ENCODE measurements at places on chromosomes 3 and 15. TPM values are rescaled to one million over a fixed set of nuclear protein-coding genes. Genes with fewer than 3 reads are reported as not detected.

Gene CTXND1
- not detected for polyA plus RNA-seq

DNA sequence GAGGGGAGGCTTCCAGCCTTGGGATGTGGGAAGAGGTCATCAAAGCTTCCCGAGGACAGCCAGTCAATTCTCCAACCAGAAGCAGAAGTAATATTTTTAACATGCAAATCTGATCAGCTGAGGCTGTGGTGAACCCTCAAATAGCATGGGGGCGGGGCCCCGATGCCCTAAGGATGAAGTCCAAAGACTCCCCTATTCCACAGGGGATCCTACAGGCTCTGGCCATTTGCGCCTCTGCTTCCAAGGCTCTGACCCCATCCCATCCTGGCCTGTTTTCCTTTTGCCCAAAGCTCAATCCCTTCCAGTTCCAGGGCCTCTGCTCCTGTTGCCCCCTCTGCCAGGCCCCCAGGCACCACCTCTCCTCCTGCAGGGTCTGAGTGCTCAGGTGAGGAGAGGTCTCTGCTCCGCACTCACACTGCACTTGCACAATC, 6.7 kb upstream of the CSK start:
- peak; percentile 60 for DNase-seq

DNA sequence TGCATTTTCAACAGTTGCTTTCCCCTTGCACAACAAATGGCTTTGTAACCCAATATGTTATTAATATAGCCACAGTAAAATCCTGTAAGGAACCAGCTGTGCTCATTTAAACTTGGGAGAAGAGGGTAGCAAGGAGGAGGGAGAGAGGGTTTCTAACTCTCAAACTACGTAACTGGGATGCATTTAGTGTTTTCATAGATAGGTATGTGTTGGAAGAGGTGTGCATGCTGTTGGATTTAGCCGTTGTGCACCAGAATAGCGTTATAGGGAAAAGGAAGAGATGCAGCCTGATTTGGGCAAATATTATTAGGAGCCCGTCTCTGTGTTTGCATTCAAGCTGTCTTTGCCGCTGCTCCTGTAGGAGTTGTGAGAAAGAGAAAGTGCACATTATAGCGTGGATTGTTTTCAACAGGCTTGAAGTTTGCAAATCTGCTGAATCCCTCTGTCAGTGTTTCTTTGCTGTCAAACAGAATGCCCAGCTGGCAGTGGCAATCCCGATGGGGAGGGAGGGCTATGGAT, 39.4 kb downstream of the ARPP21 start:
- no peak for DNase-seq

DNA sequence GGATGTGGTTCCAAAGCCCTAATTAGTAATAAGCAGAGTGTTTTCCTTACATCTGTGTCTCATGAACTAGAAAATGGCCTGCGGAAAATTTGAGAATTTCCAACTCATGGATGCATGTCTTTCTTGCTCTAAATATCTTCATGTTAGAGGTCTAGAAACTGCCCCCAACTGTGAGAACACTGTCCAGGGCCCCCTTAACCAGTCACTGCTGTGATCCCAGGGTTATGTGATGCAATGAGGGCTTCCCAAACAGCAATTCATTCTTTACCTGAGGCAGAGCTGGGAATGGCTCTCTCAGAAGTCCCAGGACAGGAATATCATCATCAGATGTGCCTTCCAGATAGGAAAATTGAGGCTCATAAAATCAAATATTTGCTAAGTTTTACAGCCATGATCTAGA, 8.2 kb downstream of the NPAP1 start:
- no peak for DNase-seq

DNA sequence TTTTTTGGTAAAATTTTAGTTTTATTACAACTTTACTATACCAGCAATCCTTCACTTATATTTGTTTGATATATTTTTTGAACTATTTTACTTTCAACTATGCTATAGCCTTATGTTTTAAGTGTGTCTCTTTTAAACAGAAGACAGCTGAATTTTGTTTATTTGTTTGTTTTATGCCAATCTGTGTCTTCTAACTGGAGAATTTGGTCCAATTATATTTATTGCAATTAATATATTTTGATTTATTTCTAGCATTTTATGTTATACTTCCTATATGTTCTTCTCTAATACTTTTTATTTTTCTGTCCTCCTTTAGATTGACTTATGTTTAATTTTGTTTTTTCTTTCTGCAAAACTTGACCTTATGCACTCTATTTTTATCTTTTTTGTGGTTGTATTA, 4.9 kb upstream of the MME start:
- DNase-seq, result no peak

Gene CX3CR1
- polyA plus RNA-seq, result 1.5 TPM

Gene FBXL2
- not detected for polyA plus RNA-seq

Gene EFHB
- 2.5 TPM for polyA plus RNA-seq

GRCh38 chr3:138082085-138082991, 33.1 kb downstream of the DZIP1L start:
- DNase-seq, result no peak

Gene ATP13A4
- polyA plus RNA-seq, result not detected

DNA sequence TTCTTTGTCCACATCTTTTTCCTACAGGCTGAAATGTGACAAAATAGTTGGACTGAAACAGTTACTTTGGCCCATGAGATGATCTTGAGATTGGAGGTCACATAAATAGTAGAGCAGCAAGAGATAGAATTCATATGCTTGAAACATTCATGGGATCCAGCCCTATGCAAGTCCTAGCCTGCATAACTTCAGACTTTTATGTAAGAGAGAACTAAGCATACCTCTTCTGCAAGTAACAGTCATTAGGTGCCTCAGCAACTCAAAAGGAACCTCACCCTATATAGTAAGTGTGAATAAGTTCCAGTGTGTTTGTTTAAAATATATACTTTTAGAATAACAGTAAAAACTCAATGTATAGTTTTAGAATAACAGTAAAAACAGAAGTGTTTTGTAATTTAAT, 138.0 kb upstream of the P2RY1 start:
- no peak for DNase-seq

GRCh38 chr3:186746008-186746407, 28.8 kb downstream of the KNG1 start:
- DNase-seq, result peak; percentile 1

Gene KCNMB3
- not detected for polyA plus RNA-seq

Gene PRR23E
- polyA plus RNA-seq, result not detected

DNA sequence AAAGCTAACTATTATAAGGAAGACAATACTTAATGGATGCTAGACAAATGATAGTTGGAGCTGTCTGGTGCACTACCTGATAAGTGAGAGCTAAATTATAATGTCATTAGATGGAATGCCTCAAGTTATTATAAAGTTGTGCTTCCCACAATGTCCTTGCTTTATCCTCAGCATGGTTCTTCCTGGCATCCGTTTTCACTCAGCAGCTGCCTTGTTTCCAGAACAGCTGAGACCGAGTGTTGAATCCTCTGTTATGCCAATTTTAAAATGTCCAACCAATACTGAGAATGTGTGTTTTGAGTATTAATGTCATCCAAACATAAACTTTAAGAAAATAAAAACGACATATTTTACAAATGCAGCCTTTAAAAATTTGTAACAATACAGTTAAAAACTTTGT, 286.7 kb upstream of the SOX2 start:
- DNase-seq, result no peak

- DNase-seq, result no peak
Measured at GRCh38 chr3:58326267-58326900, 6.3 kb upstream of the PXK start.

GRCh38 chr3:45055032-45055410, 28.9 kb downstream of the CLEC3B start:
- DNase-seq, result no peak

Gene HYAL1
- polyA plus RNA-seq, result not detected

Gene GOLGA8O
- not detected for polyA plus RNA-seq

DNA sequence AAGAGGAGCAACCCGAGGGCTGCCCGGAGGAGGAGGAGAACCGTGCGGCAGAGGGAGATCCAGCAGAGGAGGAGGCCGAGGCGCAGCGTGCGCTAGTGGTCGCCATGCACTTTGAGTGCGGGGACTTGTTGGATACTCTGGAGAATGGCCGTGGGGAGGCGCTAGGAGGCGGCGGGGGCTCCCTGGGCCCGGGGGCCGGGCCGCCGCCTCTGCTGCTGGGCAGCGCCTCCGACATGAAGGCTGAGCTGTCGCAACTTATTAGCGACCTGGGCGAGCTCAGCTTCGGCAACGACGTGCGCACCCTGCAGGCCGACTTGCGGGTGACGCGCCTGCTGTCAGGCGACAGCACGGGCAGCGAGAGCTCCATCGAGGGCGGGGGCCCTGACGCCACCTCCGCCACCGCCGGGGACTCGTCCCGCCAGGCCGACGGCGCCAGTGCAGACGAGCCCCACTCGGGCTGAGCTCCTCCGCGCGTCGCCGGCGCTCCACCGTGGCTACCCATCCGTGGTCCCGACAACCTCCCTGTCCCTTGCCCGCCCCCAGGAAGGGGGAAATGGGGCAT, 2.0 kb downstream of the FAM43A start:
- DNase-seq, result peak; percentile 81

Gene GPR15
- polyA plus RNA-seq, result 0.25 TPM

- no peak for DNase-seq
Measured at GRCh38 chr3:13262493-13263211, 157.5 kb downstream of the NUP210 start.

DNA sequence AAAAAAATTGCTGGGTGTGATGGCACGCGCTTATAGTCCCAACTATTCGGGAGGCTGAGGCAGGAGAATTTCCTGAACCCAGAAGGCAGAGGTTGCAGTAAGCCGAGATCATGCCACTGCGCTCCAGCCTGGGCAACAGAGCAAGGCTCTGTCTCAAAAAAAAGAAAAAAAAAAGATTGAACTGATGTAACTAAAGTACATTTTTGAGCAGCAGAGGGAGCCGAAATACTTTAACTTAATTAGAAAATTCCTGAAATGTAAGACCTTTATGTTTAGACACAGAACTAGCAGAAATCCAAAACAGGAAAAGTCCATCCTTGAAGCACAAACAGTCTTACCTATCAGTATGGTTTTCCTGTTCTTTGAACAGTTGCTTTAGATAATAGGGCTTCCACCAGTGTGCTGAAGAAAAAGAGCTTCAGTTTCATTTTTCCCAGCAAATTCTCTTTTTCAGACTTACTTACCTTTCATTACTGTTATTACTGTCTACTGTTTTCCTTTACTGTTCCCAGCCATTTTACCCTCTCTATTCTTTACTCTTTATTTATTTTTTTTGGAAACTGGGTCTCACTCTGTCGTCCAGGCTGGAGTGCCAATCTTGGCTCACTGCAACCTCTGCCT, 33.4 kb upstream of the ZNF609 start:
- DNase-seq, result no peak

DNA sequence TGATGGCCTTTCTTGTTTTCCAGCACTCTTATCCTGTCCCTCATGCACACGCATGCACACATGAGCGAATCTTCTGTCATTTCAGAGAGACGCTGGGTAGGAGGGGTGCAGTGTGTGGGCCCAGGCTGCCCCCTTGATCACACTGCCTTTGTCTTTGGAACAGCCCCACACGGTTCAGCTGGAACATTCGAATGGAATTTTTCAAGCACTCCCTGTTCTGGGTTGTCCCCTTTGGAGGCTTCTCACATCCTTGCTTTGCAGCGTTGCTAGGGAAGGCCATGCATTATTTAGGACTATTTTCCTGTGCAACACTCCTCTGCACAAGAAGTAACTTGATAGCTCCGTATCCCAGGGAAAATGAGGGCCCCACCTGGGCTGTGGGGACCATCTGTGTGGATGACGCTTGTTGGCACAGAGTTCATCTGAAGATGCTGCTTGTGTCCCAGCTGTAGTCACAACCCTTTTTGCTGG, 78.4 kb downstream of the SPSB4 start:
- no peak for DNase-seq

- no peak for DNase-seq
Measured at GRCh38 chr3:11558411-11558903, 85.3 kb downstream of the VGLL4 start.

Gene UBAP1L
- polyA plus RNA-seq, result 0.12 TPM

- no peak for DNase-seq
Measured at GRCh38 chr3:149634573-149634972, 23.3 kb downstream of the WWTR1 start.

GRCh38 chr3:29291982-29292363, 11.1 kb downstream of the RBMS3 start:
- DNase-seq, result no peak

GRCh38 chr3:44960387-44961026, 15.5 kb downstream of the ZDHHC3 start:
- DNase-seq, result no peak

Gene TJP1
- polyA plus RNA-seq, result not detected

DNA sequence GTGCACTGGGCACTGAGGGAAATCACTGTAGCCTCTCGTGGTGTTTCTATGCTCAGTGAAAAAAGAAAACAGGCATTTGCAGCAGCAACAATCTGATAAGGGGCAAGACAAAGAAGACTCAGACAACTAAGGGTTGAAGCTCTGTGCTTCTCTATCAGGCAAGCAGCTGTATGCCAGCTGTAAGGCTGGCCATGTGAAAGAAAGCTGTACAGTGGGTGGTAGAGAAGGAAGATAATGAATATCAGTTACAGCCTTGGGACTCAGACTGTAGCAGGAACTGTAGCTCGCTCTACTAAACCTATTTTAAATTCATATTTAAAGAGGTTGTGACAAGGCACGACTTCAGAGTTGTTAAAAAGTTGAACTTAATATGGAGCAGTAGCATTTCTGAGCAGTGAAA, 76.3 kb downstream of the VGLL3 start:
- no peak for DNase-seq

- no peak for DNase-seq
Measured at GRCh38 chr15:74958908-74959585, 2.5 kb upstream of the RPP25 start.

DNA sequence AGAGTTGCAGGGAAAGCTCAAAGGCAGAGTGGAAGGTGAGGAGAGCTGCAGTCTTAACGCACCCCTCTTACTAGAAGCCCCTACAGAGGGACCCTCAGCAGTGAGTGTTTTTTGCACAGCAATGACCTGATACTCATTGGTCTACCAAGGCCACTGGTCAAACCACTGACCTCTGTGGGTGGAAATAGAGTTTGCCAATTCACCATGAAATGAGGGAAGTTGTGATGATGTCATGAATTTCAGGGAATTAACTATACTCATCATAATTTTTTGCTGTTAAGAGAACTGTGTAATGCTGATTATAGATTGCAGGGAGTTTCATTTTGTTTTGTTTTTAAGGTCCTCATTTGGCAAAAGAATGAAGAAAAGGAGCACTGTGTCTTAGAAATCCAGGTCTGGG, 101.7 kb upstream of the SMAD3 start:
- no peak for DNase-seq

DNA sequence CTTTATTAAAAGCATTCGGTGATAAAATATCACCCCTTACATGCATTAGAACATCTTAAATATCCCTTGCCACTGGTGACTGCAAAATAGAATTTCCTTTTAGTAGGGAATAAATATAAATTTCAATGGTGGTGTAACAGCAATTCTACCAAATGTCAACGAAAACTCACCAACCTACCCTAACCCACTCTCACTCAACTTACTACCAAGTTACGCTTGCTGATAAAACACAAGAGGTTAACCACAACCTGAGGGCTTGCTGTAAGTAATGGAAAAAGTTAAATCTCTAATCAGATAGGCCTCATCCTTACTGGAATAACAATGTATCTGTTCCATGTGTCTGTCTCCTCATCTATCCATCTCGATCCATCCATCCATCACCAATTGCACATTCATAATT, 274.7 kb downstream of the FOXP1 start:
- no peak for DNase-seq

GRCh38 chr3:126191246-126191645, 10.9 kb upstream of the ALDH1L1 start:
- no peak for DNase-seq
